ENCODE measurements at places on chromosomes 13 and 19. TPM values are rescaled to one million over a fixed set of nuclear protein-coding genes. Genes with fewer than 3 reads are reported as not detected.

The WIZ gene
- 38.3 TPM for total RNA-seq

The ZNF547 gene
- total RNA-seq, result 4.5 TPM

The SHANK1 gene
- total RNA-seq, result 10.7 TPM

The DOCK6 gene
- total RNA-seq, result 78.2 TPM

The DPF1 gene
- 11.3 TPM for total RNA-seq

The ZNF579 gene
- 11.6 TPM for total RNA-seq

The HSD17B14 gene
- 1.8 TPM for total RNA-seq

The KLK2 gene
- not detected for total RNA-seq

The CEACAM4 gene
- not detected for total RNA-seq

The CEACAM3 gene
- total RNA-seq, result not detected

The FBXO17 gene
- total RNA-seq, result not detected

The KCNRG gene
- total RNA-seq, result not detected

The SOX1 gene
- not detected for total RNA-seq

The SBK3 gene
- total RNA-seq, result 0.68 TPM

The SIGLEC5 gene
- not detected for total RNA-seq

The C13orf46 gene
- 0.21 TPM for total RNA-seq

The FFAR3 gene
- total RNA-seq, result 0.19 TPM

The NLRP7 gene
- total RNA-seq, result 8.8 TPM

The FLT3 gene
- total RNA-seq, result not detected

The ERICH4 gene
- not detected for total RNA-seq

The PNMA8B gene
- total RNA-seq, result 0.40 TPM

The CAPS gene
- total RNA-seq, result 11.0 TPM

The IFNL1 gene
- not detected for total RNA-seq

The CPB2 gene
- not detected for total RNA-seq

The METTL21C gene
- not detected for total RNA-seq

The ZNF91 gene
- 64.3 TPM for total RNA-seq

The PGLYRP1 gene
- not detected for total RNA-seq

The DZIP1 gene
- total RNA-seq, result not detected

The ZNF135 gene
- total RNA-seq, result not detected

The CACNG7 gene
- total RNA-seq, result not detected

The CPT1C gene
- 2.6 TPM for total RNA-seq

The KLK10 gene
- total RNA-seq, result not detected

The CEACAM7 gene
- not detected for total RNA-seq

The SLC15A1 gene
- total RNA-seq, result not detected

The MYPOP gene
- total RNA-seq, result 15.6 TPM

The ZNF835 gene
- total RNA-seq, result not detected

The ZNF615 gene
- not detected for total RNA-seq

The CILP2 gene
- total RNA-seq, result 0.51 TPM

The NAPA gene
- total RNA-seq, result 56.5 TPM

The NTN5 gene
- total RNA-seq, result 0.20 TPM

The LILRA1 gene
- not detected for total RNA-seq

The ZNF787 gene
- total RNA-seq, result 31.7 TPM

The ZNF677 gene
- total RNA-seq, result not detected

The ZNF583 gene
- 3.0 TPM for total RNA-seq

The ZNF546 gene
- total RNA-seq, result 9.3 TPM

The EBI3 gene
- not detected for total RNA-seq

The NFILZ gene
- total RNA-seq, result not detected

The KIR2DL1 gene
- not detected for total RNA-seq

The IGLON5 gene
- total RNA-seq, result not detected

The C1QTNF9B gene
- not detected for total RNA-seq

The MYO16 gene
- total RNA-seq, result 0.06 TPM

The TRAPPC2B gene
- 8.7 TPM for total RNA-seq

The ZNF813 gene
- total RNA-seq, result 6.7 TPM

The C19orf53 gene
- total RNA-seq, result 80.3 TPM

The FCGBP gene
- total RNA-seq, result 1.1 TPM

The HSPB6 gene
- total RNA-seq, result 1.7 TPM

The DLL3 gene
- 3.2 TPM for total RNA-seq

The LRRC8E gene
- not detected for total RNA-seq

All from OCI-LY7 (cell line).